ENCODE measurements at places on chromosomes 7 and 10.

GRCh38 chr10:53479365-53479764, 706.8 kb upstream of the MBL2 start:
- no peak for DNase-seq

GRCh38 chr7:31857172-31857571, 170.2 kb downstream of the PPP1R17 start:
- DNase-seq, result no peak

DNA sequence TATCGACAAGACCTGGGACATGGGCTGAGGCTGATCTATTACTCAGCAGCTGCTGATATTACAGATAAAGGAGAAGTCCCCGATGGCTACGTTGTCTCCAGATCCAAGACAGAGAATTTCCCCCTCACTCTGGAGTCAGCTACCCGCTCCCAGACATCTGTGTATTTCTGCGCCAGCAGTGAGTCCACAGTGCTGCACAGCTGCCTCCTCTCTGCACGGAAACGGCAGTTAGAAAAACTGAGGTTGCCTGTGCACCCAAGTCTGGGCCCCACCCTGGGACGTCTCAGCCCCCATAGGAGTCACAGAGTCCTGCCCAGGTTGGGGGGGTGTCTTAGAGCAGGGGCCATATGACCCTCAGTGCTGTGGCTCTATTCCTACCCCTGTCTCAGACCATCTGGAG, 167.4 kb upstream of the PRSS58 start:
- DNase-seq, result no peak

DNA sequence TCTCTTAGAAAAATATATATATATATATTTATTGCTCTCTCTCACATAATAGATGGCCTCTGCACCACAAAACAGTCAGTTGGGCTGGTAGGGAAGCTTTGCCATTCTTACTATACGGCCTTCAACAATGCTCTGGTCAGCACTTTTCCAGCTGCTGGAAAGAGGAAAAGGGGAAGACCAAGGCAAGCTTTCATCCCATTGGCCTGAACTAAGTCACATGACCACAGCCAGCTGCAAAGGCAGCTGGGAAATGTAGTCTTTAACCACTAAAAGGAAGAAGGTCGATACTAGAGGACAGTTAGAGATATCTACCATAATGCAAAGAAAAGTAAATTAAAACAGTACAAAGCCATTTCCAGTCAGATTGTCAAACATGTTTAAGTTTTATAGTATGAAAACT, 58.4 kb upstream of the MACROH2A2 start:
- DNase-seq, result no peak

DNA sequence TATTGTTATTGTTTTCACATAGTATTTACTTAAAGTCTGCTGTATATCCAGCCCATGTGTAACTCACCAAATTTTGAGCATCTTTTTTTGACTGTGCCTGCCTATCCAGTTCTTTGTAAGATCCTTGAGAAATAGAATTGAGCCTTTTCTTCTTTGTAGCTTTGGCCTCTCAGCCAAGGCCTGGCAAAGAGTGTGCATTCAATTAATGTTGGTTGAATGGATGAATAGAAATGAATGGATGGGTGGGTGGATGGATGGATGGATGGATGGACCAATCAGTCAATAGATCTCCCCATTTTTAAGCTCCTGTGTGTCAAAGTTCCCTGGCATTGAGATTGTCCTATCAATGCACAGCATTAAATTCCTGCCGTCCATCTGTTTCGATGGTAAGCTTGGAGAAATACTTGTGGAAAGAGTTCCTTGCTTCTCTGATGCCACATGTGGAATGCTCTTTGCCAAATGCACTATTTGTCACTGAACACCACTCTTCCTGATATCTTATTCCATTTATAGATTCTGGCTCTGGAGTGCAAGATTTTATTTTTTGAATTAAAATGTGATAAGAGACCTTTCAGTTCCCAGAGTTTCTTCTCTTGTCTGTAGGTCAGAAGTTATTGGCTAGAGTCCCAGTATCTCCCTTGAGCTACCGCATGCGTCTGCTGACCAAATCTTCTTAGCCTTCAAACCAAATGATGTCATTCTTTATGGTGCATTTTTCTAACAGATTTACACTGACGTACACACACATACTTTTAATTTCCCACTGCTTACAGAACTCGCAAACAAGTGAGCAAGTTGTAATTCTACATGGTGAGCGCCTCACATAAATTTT, 20.7 kb upstream of the ADRB1 start:
- DNase-seq, result no peak

DNA sequence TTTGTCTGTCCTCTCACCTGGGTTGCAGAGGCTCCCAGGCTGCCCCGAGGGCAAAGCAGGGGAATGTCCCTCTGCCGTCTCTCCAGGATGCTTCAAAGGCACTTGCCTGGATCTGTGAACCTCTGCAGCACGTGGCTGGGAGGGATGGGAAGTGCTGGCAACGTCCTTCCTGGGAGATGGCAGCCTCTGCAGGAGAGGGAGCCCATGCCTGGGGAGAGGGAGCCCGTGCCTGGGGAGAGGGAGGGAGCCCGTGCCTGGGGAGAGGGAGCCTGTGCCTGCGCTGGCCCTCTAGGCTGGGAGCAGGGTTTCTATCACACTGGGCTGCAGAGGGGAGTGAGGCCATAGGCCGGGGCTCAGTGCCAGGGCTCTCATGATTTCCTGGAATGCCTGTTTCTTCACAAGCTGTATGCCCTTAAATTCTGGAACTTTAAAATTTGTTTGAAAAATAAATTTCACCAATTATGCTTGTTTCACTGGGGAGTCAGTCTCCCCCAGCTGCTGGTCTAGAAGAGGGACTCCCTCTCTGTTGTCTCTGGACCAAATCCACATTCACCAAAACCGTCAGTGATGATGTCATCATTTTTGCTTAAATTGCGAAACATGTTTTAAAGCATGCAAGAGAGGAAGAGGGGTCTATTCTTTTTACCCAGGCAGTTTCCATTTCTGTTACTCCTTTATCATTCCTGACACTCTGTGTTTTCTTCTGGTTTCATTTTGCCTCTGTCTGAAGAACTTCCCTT, 135.7 kb downstream of the DNAJB6 start:
- DNase-seq, result no peak

GRCh38 chr10:246431-246830, 111.2 kb downstream of the ZMYND11 start:
- DNase-seq, result no peak

GRCh38 chr10:67935223-67935622, 50.8 kb downstream of the SIRT1 start:
- DNase-seq, result no peak

GRCh38 chr10:69224862-69225657, 4.9 kb downstream of the HKDC1 start:
- DNase-seq, result no peak

DNA sequence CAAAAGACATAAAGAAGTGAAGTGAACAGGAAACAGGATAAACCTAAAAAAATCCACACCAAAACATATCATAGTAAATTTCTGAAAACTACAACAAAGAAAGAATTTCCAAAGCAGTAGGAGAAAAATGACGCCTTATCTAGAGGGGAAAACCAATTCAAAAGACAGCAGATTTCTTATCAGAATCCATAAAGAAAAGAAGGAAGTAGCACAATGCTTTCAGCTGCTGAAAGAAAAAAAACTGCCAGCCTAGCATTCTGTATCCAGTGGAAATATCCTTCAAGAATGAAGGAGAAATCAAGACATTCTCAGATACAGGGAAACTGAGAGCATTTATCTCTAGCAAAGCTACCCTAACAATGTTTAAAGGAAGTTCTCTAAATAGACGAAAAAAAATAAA, 37.8 kb downstream of the PDLIM1 start:
- no peak for DNase-seq
